ENCODE measurements at places on chromosomes 2 and 18. TPM values are rescaled to one million over a fixed set of nuclear protein-coding genes. Genes with fewer than 3 reads are reported as not detected.

GAL3ST2 gene
- total RNA-seq, result not detected

ALLC gene
- total RNA-seq, result not detected

CAVIN2 gene
- 8.4 TPM for total RNA-seq

TUBA3E gene
- total RNA-seq, result not detected

SCTR gene
- not detected for total RNA-seq

OR6B2 gene
- not detected for total RNA-seq

PTPRN gene
- total RNA-seq, result not detected

RGPD4 gene
- total RNA-seq, result not detected
